ENCODE measurements at places on chromosomes 11 and 22.

DNA sequence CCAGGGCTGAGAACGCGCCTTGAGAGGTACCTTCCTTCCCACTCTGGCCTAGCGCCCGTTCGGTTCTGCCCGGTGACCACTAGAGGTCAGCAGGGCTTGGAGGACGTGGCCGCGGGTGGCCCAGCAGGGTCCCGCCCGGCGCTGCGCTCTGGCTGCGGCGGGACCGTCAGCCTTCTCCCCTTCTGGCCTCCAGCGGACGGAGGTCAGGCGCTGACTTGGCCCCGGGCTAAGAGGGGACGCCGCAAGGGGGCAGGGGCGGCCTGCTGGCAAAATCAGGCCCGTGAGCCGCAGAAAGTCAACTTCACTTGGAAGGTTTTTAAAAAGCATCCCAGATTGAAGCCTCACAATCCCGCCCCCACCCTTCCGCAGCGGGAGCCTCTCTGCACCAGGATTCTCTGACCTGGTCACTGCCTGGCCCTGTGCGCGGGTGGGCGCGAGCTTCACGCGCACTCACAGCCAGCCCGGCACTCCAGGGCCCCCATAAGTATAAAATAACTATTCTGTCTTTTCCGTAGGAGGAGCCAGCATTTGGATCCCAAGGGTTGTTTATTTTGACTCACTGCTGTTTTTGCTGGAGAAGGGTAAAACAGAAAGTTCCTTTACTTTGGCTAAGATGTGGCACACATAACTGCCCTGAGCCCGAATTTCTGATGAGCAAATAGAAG lies 23.2 kb upstream of the ZBTB16 start:
- DNase-seq, result no peak

- no peak for DNase-seq
Measured at GRCh38 chr22:20440637-20441591, 3.3 kb upstream of the SCARF2 start.

GRCh38 chr11:59771605-59772004 lies 16.4 kb downstream of the STX3 start:
- no peak for DNase-seq

GRCh38 chr11:119668676-119669075 lies 60.3 kb downstream of the NECTIN1 start:
- no peak for DNase-seq

DNA sequence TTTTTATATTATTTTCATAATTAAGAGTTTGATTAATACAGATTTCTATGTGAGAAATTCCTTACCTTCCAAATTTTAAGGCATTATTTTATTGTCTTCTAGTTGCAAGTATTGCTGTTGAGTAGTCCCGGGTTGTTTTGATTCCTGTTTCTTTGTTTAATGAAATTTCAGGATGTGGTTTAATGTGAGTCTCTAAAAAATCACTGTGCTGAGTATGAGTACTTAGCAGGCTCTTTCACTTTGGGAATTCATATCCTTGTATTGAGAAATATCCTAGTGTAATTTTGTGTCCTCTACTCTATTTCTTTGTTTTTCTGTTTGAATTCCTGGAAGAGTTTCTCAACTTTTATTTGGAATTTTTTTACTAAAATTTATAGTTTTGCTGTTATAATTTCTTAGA lies 113.2 kb downstream of the TMEM135 start:
- DNase-seq, result no peak

DNA sequence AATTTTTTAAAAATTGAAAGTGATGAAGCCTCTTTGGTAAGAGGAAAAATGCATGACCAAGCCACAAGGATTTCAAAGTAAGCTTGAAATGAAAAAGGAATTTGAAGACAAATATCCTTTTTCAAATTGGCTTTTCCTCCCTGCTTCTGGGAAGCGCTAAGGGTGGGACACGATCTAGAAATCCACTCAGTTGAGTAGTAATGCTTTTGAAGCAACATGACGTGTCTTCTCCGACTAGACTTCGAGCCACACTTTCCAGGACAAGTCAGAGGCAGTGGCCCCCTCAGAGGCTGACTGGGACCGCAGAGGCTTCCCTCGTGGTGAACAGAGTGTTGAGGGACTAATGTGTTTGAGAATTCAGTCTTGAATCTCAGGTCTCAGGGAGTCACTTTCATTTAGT lies 39.8 kb downstream of the KREMEN1 start:
- DNase-seq, result no peak

- DNase-seq, result no peak
Measured at GRCh38 chr11:10457901-10458300, 2.8 kb downstream of the AMPD3 start.

GRCh38 chr11:33891714-33892327 lies at the start of gene LMO2:
Gene LMO2, minus strand, starts transcription at chr11:33892076. Its CDS starts 22,360 bp downstream, at chr11:33869716.
- no peak for DNase-seq

DNA sequence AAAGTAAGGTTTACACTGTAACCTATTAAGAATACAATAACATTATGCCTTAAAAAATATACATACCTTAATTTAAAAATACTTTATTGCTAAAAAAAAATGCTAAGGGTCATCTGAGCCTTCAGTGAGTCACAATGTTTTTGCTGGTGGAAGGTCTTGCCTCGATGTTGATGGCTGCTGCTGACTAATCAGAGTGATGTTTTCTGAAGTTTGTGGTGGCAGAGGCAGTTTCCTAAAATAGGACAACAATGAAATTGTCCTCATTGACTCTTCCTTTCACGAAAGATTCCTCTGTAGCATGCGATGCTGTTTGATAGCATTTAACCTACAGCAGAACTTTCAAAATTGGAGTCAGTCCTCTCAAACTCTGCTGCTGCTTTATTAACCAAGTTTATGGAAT lies 97.6 kb downstream of the FAT3 start:
- DNase-seq, result no peak

DNA sequence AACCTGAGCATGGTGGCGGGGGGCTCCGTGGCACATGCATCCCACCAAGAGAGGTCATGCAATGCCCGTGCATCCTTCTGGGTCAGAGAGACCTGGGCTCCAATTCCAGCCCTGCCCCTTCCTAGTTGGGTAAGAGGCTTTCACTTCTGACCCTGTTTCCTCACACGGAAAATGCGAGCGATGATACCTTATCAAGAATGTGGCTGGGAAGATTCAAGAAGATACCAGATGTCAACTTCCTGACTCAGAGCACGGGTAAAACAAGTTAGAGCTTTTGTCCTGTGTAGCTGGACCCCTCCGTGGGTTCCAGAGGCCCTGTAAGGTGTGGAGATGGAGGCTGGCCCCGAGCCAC lies 8.7 kb upstream of the DGKZ start:
- DNase-seq, result no peak

- no peak for DNase-seq
Measured at GRCh38 chr11:21988477-21988876, 204.4 kb upstream of the ANO5 start.

GRCh38 chr11:71178076-71178475 lies 74.3 kb downstream of the SHANK2 start:
- no peak for DNase-seq

DNA sequence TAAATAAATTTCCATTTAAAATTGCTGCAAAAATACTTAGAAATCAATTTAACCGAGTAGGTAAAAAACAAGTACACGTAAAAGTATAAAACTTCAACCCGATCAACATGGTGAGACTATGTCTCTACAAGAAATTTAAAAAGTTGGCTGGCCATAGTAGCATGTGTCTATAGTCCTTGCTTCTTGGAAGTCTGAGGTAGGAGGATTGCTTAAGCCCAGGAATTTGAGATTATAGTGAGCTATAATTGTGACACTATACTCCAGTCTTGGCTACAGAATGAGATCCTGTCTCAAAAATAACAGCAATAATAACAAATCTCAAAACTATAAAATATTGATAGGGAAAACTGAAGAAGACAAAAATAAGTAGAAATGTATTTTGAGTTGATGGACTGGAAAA lies 11.1 kb downstream of the CASP4 start:
- DNase-seq, result no peak

DNA sequence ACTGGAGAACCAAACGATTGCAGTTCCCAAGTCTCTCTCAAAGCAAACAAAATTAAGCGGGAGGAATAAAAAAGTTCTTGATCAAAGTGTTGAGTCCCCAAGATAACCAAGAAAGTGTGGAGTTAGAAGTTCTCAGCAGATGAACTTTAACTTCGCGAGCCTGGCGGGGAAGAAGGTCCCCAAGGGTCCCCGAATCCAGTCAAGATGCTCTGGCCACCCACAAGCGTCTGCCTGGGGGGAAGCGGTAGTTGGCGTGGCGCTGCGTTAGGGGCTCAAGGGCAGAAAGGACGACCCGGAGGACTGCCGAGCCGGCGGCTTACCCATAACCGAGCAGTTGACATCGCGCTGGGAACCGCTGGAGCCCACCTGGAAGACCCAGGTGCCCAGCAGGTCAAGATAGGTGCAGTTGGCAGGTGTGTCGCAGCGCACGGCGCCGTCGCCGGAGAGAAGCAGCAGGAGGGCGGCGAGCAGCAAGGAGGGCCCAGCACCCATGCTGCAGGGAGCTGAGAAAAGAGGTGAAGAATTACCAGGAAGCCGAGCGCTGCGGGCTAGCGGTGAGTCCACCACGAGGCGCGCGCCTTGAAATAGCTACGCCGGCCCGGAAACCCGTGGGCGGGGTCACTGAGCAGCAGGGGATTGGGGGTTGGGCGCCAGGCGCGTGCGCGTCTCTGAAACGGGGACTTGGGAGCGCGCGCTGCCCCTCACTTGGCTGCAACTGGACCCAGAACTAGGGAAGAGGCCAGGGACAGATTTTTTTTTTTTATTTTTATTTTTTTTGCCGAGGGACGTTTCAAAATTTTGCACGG lies at the start of gene CTSC:
CTSC (minus strand) TSS at position 556 of the 806 bp plus-strand sequence; CDS start at position 492, 64 bp downstream.
- DNase-seq, result peak; percentile 59

DNA sequence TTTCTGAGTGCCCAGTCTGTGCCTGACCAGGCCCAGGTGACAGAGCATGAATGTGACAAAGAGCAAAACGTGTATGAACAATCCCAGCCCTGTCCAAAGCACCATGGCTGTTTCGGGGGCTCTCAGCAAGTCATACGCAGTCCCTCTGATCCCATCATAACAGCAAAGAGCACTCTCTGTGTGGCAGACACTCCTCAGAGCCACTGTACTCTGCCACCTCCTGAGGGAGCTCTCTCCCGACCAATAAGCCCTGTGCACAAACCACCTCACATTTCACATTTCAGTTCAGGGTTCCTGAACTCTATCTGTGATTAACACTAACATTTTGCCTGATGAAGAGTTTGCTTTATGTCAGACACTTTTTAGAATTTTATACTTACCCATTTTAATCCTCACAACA lies 6.6 kb downstream of the DGCR2 start:
- DNase-seq, result no peak

DNA sequence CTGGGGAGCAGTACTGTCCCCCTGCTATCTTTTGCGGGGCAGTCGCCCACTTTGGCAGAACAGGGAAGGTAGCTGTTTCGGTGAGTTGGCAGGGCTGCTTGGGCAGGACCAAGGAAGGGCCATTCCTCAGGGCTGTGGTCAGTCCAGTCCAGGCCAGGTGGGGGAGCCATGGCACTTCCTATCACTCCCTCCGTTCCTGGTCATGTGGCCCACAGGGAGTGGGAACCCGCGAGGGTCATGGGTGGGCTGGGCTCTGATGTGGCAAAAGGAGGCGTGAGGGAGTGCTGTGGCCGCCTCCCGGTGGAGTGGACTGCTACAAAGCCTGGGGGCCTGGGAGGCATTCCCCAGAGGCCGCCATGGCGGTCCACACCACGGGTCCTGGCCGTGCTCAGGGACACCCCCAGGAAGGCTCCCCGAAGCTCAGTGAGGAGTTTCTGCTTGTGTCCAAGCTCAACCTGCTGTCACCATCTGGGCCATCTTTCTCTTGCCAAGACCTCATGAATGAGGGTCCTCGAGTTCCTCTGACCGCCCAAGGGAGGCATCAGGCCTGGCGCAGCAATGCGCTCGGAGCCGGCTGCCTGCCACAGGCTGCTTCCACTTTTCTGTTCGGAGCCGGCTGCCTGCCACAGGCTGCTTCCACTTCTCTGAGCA lies 11.9 kb downstream of the CHID1 start:
- no peak for DNase-seq

- DNase-seq, result no peak
Measured at GRCh38 chr11:45058647-45058950, 87.8 kb upstream of the PRDM11 start.

DNA sequence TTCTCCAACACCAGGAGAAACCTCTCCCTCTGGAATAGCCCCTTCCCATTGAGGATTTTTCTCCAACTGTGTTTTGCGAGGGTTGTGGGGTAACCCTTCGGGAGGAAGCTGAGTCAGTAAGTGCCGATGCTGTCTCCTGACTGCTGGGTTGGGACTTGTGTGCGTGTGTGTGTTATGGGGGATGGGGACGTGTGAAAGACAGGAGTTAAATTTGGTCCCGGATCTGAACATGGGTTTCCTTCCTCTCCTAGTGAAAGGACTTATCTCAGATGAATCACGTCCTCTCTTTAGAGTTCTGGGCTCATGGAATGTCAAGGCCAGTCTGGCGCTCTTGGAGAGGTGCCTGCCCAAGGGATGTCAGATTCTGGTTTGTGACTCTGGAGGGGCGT lies 33.3 kb downstream of the KIAA1671 start:
- peak; percentile 74 for DNase-seq

DNA sequence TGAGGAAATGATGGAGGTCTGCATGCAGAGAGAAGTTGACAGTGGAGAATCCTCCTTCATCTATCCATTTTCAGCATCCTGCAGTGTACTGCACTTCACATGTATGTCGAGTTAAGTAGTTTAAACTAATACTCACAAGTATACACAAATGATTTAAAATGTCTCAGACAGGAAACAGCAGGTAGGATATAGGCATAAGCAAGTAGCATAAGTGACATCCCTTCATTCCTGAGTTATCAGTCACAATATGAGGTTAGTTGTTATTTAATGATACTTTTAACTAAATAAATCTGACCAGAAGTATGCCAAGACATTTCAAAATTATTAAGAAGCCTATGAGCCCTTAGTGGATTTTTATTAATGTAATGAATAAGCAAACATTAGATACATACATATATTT lies 37.4 kb downstream of the MTMR2 start:
- DNase-seq, result no peak

DNA sequence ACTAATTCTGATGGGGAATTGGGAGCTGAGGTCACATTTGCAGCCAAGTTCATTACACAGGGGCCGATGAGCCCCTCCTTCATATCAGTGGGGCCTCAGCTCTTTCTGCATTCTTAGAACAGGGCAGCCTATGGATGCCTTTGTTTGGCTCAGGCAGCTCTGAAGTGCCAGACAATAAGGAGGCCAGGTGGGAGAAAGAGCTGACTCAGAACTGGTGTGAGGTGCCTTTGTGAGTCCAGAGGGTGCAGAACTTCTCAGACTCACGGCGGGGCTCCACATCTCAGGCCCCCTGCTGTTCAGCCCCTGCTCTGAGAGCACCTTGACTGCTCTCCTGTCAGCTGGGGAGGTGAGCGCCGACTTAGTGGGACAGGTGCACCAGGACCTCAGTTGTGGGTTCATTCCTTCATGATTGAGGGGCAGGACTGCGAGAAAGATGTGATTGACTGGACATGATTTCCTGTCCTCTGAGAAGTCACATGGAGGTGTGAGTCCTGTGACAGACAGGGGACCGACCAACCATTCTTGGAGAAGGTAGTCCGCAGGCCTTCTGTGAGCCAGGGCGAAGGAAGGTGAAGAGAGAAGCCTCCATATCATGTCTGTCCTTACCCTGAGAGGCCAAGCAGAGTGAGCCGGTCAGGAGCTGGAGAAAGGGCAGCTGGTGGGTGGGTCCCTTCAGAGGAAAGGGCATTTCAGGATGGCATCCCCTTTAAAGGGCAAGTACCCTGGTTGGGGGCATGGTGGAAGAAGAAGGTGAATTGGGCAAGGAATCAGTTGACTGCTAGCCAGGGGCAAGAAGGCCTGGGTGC lies 245.0 kb upstream of the TBCEL start:
- DNase-seq, result no peak

Data from retinal pigment epithelial cell (primary cell).